Prostate gland (tissue), 2 donors: ENCODE measurements at places on chromosomes 2 and 18. TPM values are rescaled to one million over a fixed set of nuclear protein-coding genes. Genes with fewer than 3 reads are reported as not detected.
A peak's percentile ranks its signal among the peaks of the same experiment; 100 is the strongest.

DNA sequence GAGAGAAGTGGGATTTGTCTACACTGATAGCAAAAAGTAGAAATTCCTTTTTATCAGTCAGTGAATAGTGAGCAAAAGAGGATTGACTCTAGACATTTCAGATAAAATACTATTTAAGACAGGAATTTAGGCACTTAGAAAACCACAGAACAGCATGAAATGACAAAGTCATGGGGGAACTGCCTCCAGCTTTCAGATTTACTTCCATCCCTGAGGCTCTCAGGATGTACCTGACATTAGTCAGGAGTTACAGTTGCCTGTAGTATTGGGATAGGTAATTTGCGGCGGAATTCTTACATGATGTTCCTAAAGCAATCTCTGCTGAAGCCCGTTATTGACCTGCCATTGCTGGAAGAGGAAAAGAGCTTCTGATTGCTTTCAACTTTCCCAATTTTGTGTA lies 337.1 kb upstream of the MAP2 start:
- no peak for DNase-seq

GRCh38 chr2:54704688-54705605 lies 18.5 kb upstream of the EML6 start:
- DNase-seq = no peak

RRM2 gene
- 6.1 TPM for total RNA-seq

DNA sequence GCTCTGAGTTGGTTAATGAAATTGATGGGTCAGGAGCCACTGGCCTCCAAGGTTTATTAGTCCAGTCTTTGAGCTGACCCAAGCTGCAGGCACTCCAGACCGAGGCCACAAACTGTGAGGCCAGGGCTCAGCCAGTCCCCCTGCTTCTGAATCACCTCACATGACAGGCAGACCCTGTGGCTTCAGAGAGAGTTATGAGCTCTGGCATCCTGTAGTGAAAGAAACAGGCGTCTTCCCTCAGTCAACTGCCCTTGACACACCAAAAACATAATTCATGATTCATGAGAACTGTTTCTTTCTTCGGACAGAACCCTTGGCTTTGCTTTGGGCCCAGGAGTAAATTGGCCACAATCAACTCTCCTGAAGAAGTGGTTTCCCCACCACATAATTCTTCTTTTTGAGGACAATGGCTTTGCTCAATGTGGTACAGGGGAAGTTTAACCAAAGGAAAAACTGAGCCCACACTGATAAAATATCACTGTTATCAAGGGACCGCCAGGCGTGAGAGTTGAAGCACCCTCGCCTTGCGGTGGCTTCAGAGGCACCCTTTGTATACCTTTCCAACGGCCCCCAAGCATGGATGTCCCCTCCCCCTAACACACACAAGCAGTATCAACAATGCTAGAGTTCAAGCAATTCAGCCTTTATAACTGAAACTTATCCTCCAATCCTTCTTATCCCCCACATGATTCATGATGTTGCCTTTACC lies 226.9 kb downstream of the CYRIA start:
- no peak for DNase-seq

- DNase-seq = no peak
These were observed 34.1 kb downstream of the PTPRM start for GRCh38 chr18:7601246-7601615.

- no peak for DNase-seq
These were observed 814.7 kb downstream of the LRP1B start for GRCh38 chr2:141316103-141316502.

DNA sequence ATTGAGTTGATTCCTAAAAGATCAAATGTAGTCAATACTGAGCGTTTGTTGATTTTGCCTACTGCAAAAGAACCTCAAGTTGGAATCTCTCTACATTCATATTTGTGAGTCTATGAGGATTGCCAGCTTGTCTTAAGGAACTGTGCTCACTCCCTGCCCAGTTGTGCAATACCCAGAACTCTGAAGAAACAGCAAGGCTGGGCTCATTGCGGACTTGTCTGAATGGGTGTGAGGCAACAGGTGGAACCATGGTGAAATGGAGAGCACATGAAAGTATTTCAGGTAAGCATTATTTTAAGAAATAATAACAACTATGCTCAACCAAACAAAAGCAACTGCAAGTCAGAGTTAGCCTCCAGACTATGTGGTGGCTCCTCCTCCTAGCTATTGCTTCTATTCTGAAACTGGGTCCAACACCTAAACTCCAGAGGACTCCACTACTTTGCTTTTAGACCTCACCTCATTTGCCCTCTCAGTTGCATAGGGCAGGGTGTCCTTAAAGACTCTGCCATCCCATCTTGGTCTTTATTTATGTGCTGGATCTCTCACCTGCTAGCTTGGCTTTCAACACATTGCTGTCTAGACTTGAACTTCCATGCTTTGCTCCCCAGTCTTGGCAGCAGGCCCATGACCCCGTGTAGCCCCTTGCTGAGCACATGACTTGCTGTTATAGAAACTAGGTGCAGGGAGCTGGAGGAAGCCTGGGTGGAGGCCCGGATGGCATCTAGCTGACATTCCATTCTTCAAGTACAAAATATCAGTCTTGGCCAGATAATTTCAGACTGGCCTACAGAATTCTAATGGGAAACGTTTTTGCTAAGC lies 94.8 kb upstream of the ARL5A start:
- DNase-seq = peak; percentile 42

GRCh38 chr2:237727363-237727762 lies 71.2 kb upstream of the RBM44 start:
- no peak for DNase-seq

MTCL1 gene
- total RNA-seq = 73.1 TPM

POTEF gene
- 14.5 TPM for total RNA-seq

DNA sequence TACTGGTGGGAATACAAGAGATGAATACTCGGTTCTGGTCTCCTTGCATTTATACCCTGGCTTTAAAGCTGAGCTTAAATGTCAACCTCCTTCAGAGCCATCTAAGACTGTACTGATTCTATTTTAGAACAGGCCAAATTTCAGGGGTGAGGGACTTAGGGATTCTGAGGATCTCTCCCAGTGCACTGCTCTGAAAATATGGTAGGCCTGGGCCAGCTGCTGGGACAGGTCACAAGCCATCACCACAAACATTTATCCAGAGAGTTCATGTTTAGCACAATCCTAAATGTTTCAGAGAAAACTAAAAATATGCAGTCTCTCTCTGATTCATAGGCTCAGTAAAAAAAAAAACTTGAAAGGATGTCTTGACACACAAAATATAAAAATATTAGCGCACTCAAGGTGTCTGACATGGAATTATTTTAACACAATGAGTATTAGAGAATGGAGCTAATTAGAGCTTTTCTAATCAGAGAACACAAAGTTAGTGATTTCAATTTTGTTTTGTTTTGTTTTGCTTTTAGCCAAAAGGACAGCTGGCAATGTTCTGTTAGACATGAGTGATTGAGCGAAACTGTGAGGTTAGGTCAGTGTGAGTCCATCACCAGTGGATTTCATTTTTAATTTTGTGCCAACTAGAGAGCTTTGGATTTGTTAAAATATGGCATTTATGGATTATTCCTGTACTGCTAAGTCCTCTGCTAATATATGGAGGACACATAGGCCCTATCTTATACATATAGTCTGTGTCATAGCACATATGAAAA lies 38.8 kb downstream of the MFSD6 start:
- no peak for DNase-seq

DNA sequence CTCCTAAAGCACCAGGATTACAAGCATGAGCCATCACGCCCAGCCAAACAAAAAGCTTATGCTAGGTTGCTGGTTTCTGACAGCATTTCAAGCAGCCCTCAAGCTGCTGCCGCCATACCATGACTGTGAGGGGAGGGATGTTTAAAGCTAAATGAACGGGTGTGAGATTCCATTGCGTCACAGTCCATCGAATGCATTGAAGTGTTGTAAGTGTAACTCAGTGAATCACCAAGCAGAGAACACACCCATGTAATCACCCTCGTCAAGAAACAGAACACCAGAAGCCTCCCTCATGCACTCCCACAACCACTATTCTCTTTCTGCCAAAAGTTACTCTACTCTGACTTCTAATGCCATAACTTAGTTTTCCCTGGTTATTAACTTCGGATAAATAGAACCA lies 32.8 kb upstream of the MC5R start:
- no peak for DNase-seq

REG3G gene
- 52.0 TPM for total RNA-seq

DNA sequence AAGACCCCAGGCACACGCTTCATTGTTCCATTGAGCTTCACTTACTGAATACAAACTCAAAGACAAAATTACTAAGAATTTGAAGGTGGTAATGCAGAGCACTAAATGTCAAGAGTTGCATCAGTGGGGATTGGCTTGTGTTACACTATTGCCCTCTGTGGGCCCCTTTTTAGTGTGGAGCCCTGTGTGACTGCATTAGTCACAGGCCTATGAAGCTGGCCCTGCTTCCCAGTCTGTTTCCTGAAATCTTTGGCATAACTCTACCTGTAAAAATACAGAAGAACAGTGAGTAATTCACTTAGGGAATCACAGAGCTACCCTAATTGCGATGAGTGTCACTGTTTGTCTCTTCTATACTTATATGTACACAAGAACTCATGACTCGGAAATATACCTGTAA lies 40.0 kb upstream of the STPG4 start:
- DNase-seq = peak; percentile 12

HOXD12 gene
- not detected for total RNA-seq

CHN1 gene
- 20.1 TPM for total RNA-seq

HOXD13 gene
- 11.8 TPM for total RNA-seq

EVA1A gene
- 9.7 TPM for total RNA-seq

DNA sequence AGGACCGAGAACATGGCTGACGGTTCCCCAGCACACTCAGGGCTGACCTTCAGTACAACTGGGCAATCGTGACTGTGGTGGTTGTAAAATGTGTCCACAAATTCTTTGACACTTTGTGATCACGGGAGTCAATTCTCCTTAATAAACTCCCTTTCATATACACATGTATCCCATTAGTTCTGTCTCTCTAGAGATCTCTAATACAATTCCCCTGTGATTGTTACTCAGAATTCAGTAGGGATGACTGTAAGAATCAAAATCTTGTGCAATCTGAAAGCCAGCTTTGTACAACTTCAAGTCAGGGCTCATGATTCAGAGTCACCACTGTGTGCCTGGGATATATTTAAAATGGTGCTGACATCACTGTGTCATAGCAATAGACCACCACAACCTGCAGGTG lies 89.5 kb upstream of the LMAN1 start:
- no peak for DNase-seq

GRCh38 chr2:118983915-118984314 lies 41.9 kb downstream of the MARCO start:
- no peak for DNase-seq

ADD2 gene
- 0.32 TPM for total RNA-seq

DNA sequence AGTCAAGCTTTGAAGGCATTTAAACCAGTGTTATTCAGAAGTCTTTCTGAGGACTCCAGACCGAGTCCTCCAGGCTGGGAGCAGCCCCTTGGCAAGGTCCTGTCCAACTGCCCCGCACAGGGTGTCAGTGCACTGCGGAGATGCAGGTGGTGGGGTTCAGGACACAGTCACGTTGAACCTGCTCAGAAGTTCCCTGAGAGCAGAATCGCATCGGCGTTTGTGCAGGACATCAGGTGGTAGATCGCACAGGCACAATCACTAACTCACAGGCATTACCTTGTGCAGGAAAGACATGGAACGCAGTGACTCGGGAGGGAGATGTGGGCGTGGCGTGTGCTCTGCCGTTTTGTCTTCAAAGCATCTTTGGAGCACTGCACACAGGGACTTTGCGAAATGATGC lies 10.4 kb downstream of the COPS9 start:
- no peak for DNase-seq

DNA sequence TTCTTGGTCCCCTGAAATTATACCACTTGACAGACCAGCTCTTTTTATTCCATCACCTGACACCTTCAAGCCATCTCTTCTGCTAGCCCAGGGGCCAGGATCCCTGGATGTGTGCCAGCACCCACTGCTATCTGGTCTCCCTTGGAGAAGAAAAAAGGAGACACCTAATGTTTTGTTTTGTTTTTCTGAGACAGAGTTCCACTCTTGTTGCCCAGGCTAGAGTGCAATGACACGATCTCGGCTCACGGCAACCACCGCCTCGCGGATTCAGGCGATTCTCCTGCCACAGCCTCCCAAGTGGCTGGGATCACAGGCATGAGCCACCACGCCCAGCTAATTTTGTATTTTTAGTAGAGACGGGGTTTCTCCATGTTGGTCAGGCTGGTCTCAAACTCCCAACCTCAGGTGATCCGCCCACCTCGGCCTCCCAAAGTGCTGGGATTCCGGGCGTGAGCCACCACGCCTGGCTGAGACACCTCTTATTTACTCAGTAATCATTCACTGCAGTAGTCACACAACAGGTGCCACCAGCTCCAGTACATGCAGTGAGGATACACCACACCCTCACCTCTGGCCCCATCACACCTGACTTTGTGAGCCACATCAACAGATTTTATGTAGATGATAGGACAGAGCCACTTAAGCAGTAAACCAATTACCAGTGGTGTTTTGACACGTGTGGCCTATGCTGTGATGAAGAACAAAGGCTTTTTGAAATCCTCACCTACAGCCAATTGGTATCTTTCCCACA lies 42.8 kb upstream of the PCBP1 start:
- DNase-seq = no peak

- no peak for DNase-seq
These were observed 58.1 kb downstream of the ASB1 start for GRCh38 chr2:238484522-238485452.

SLC5A7 gene
- not detected for total RNA-seq

GRCh38 chr2:26727641-26728561 lies 35.4 kb downstream of the KCNK3 start:
- DNase-seq = no peak

GRCh38 chr2:189561371-189562038 lies 19.1 kb downstream of the SLC40A1 start:
- no peak for DNase-seq

GRCh38 chr2:206160807-206161179 lies 1.1 kb downstream of the EEF1B2 start:
- no peak for DNase-seq

DNA sequence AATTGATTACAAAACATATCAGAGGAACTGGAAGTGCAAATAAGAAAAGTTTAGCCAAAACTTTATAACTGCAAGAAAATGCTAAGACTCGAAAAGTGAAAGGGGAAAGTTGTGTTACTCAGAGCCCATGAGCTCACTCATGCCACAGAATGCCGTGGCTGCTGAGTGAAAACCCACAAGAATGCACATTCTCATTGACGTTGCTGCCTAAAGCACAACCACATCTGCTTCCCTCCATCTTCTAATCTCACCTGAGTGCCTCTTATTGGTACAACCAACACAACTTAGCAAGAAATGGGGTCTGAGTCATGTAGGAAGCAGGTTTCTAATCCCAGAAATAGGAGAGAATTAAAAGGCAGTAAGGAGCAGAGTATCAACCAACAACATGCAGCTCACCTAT lies 259.7 kb downstream of the LNPK start:
- no peak for DNase-seq

MFF gene
- 180 TPM for total RNA-seq

CFAP65 gene
- 4.4 TPM for total RNA-seq

DNA sequence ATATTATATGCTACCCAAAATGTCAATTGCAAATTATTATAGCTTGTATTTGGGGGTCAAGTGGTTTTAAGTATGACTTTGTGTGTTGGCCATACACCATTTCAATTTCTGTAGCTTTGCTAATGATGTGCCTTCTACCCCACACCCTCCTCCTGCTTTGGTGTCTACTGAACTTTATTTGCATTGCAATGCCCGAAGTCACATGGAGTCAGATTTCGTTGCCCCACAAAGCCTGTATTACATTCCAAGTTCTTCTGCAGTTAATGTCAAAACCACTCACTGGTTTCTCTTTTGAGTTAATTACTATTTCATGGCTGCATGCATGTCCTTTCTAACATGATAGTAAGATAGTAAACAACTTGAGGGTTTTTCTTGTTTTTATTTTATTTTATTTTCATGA lies 528.9 kb downstream of the RIT2 start:
- DNase-seq = no peak

ANKRD23 gene
- 11.4 TPM for total RNA-seq

- no peak for DNase-seq
These were observed 234.3 kb upstream of the NCKAP5 start for GRCh38 chr2:133802409-133803039.
